ENCODE measurements at places on chromosomes 12 and 14.
A peak's percentile ranks its signal among the peaks of the same experiment; 100 is the strongest.

GRCh38 chr12:40106655-40107054 lies 774 bp upstream of the SLC2A13 start:
- DNase-seq = no peak

GRCh38 chr12:49983892-49984291 lies 11.1 kb downstream of the AQP6 start:
- DNase-seq = no peak

GRCh38 chr14:50977863-50978528 lies 33.7 kb upstream of the PYGL start:
- DNase-seq = no peak

- no peak for DNase-seq
Observed at GRCh38 chr14:100376751-100377171, 53.6 kb downstream of the SLC25A47 start.

DNA sequence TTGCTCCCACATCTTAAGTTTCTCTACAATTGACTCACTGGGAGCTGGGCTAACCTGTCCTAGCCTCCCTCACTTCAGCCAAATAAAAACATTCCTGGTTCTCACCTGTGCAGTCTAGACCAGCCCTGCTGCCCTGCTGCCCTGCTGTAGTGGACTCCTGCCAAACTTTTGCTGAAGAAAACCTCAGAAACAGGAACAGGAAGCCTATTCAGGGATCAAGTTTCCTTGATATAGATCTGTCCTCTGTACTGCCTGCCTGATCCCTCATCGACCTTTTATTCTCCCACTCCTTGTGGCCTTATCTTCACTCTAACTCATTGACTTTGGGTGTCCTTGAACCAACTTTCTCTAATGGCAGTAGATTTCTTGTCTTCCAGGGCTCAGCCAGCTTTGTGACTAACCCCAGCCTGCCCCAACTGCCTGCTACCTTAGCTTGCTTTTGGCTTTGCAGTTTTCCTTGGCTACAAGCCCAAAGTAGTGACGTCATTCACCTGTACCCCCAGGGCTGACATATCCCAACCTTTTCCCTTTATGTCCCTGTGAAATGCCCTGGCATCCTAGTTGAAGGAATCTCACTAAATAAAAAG lies 234.8 kb downstream of the DUSP6 start:
- DNase-seq = no peak

DNA sequence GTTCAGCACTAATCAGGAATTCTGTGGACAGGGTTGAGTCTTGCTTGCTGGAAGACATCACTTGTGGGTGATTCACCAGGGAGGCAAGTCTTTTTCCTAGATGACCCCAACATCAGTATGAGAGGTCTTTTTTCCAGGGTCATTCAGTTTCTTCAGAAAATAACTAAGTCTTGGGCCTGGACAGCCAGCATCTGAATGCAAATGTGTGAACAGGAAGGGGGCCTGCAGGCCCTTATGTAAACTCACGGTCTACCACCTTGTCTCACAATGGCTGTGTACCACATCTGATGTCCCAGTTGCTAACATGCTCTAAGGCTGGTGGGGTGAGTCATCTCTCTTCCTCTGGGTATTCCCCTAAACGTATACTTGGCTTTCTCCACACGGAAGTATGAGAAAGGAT lies 79.2 kb downstream of the HECTD4 start:
- DNase-seq = peak; percentile 42

DNA sequence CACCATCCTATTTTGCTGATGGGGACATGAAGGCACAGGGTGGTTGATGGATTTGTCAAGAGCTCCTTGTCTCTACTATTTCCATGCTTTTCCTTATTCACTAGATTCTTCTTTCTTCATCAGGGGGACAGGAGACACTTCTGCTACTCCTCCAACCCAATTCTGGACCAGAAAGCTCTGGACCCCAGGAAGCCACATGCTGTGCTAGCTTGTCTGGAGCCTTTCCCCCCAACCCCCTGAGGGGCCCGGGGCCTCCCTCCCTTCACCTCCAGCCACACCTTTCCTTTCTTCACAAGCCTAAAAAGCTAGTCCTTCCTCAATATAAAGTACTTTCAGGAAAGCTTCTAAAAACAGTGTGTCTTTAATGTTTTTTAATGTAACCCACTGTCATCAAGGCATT lies 75.1 kb upstream of the CAPRIN2 start:
- no peak for DNase-seq

DNA sequence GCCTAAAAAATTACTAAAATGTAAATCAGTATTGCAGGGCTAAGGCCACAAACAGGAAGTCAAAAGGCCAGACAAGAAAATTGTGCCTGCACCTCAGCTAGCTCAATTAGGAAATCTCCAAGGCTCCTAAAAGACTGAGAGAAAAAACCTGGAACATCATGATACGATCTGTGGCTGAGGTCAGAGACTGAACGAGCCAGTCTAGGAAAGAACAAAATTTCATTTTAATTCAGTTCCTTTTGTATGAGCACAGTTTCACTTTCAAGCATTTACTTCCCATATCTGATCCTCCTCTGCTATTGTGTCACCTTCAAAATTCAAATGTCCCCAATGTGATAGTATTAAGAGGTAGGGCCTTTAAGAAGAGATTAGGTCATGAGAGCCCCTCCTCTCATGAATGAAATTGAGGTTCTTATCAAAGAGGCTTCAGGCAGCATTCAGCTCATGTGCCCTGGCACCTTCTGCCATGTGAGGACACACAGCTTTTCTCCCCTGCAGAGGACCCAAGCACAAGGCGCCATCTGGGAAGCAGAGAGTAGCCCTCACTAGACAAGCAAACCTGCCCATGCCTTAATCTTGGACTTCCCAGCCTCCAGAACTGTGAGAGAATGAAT lies 14.8 kb downstream of the PRKAB1 start:
- no peak for DNase-seq

DNA sequence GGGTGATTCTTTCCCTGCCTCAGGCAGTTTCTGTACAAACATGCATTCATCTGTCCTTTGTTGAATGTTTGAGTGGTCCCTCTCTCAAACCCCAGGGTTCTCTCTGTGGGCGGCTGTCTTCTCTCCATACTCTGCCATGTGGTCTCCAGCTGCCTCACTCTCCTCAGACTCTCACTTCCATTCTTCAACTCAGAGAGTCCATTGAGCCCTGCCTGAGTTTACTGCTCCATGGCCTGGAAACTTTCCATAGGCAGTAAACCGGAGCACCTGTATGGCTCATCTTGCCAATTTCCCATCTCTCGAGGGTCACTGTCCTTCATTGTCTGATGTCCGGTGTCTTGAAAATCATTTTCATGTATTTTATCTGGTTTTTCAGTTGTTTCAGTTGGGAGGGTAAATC lies 11.3 kb downstream of the C14orf132 start:
- DNase-seq = no peak

DNA sequence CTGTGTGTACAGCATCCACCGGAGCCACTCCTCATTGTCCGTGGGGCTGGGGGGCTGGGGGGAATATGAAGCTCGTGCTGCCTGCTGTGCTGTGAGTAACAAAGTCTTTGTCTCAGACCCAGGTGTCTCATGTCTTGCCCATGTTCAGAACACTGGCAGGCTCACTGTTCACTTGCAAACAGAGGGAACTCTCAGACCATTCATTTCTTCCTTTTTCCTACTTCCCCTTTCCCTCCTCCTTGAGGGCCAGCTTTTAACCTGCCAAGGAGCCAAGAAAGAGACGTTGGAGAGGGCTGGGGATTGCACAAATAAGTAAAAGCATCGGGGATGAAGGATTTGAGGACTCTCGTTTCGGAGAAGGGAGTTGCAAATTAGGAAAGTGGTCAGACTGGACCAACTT lies 21.6 kb downstream of the GPR132 start:
- DNase-seq = no peak

Measured in stimulated activated CD4-positive, alpha-beta T cell treated with anti-CD3 and anti-CD28 coated beads, Interleukin-12 subunit alpha, Interleukin-12 subunit beta, amount 100 ng/mL, for 48 hours (primary cell).